ENCODE measurements at places on chromosomes 13 and 19. TPM values are rescaled to one million over a fixed set of nuclear protein-coding genes. Genes with fewer than 3 reads are reported as not detected.

LRFN3 gene
- polyA plus RNA-seq, result 0.14 TPM

GPC5 gene
- not detected for polyA plus RNA-seq

- peak; percentile 27 for DNase-seq
These were observed at the start of gene PDX1 for GRCh38 chr13:27919934-27920676. TSS of gene PDX1 (plus strand) at chr13:27920000. CDS start at chr13:27920139, 139 bp downstream.

DNA sequence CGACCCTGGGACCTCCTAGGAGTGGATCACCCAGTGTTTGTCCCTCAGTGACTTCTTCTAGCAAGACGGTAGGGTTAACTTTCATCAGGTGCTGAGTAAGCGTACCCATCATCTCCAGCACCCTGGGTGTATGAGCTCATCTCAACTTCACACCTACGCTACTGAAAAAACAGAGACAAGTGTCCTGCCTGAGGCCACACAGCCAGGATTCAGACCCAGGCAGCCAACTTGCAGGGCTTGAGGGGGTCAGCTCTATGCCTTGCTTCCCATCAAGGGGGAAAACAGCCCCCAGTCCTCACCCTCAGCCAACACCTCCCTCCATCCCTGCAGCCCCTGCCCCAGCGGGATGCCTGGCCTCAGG, 4.6 kb downstream of the TLE2 start:
- DNase-seq, result no peak

- DNase-seq, result no peak
These were observed 43.1 kb downstream of the CNMD start for GRCh38 chr13:52696566-52696965.

- DNase-seq, result no peak
These were observed 56.1 kb downstream of the KDM4B start for GRCh38 chr19:5025027-5025426.

- DNase-seq, result no peak
These were observed 410.2 kb downstream of the TBC1D4 start for GRCh38 chr13:75071796-75072195.

GRCh38 chr13:74288361-74288911, 154.2 kb upstream of the KLF12 start:
- DNase-seq, result peak; percentile 50

- DNase-seq, result no peak
These were observed 41.9 kb downstream of the ADPRHL1 start for GRCh38 chr13:113411216-113412023.

- DNase-seq, result no peak
These were observed 17.5 kb downstream of the ELAVL3 start for GRCh38 chr19:11463391-11463790.

DNA sequence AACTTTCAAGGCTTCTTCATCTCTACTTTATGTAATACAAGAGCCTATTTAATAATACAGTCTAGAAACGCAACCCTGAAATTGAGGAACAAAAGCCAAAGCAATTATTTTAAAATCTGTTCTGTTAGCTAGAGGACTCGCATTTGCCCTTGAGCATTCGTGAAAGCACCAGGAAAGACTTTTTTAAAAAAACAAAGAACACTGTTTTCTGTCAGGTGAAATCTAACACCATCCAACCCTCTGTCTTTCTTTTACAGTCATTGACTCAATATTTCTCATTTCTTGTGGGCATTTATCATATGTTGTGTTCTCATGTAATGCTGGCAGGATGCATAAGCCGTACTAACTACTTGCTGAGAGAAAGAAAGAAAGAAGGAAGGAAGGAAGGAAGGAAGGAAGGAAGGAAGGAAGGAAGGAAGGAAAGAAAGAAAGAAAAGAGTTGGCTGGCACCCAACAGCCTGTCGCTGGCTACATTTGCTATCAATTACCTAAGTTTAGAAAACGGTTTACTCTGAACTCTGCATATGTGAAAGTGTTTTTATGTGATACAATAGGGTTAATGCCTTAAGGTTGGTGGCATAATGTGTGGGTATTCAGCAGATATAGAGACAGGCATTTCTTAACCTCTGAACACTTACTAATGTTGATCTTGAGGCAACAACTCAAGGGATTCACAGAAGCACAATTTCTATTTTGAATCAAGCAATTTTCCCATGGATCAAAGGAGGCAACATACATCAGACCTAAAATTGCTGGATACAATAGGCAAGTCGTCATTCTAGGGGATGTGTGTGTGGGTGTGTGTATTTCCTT, 445.4 kb downstream of the DCT start:
- DNase-seq, result no peak

DNA sequence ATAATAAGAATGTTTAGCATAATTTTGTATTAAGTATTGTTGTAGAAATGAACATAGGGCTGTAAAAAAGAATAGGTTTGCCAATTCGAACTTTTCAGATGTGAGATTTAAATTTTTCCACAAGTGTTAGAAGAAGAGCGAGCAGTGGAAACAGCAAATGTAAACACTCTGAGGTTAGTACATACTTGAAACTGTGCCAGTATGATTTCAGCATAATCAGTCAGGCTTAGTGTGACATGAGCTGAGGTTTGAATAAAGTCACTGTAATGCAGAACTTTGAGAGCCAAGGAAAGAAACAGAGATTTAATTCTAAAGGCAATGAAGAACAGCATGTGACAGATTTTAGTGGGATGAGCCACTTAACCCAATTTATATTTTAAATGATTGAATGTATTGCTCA, 2166.4 kb downstream of the PCDH9 start:
- DNase-seq, result no peak

- DNase-seq, result no peak
These were observed 1.5 kb downstream of the ERCC2 start for GRCh38 chr19:45368737-45369340.

DNA sequence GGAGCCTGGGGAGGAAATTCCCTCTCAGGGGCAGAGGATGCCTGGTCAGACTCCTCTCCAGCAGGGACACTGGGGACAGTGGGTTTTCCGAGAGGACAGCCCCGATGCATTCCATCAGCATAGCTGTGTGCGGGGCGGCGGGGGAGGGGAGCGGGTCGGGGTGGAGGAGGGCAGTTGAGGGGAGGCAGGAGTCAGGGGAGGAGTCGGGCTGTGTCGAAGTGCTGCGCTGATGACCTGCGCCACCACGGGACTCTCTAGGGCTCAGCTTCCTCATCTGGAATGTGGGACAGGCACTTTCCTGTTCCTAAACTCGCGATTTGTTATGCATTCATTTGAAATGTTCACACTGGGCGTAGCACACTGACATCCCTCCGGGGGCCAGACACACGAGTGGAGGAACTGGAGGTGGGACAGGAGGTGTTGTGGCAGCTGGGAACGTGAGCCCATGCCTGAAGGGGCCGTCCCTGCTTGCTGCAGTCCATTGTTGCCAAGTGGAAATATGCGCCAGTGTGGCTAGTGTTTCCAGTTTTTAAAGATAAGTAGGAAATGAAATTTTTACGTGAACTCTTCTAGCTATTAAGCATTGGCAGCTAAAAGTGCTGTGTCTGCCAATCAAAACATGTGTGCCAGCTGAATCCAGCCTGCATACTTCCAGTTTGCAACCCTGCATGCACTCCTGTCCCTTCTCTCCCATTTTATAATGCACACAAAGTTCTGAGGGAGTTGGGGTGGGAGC, 43.3 kb downstream of the FLT1 start:
- DNase-seq, result no peak
